Activated T-cell treated with anti-CD3 and anti-CD28 coated beads, Interleukin-2, amount 50 U/mL, for 72 hours (primary cell): ENCODE measurements at places on chromosomes 5 and 9.
A peak's percentile ranks its signal among the peaks of the same experiment; 100 is the strongest.

GRCh38 chr5:71860048-71860447 lies 141.0 kb downstream of the CARTPT start:
- DNase-seq, result no peak

DNA sequence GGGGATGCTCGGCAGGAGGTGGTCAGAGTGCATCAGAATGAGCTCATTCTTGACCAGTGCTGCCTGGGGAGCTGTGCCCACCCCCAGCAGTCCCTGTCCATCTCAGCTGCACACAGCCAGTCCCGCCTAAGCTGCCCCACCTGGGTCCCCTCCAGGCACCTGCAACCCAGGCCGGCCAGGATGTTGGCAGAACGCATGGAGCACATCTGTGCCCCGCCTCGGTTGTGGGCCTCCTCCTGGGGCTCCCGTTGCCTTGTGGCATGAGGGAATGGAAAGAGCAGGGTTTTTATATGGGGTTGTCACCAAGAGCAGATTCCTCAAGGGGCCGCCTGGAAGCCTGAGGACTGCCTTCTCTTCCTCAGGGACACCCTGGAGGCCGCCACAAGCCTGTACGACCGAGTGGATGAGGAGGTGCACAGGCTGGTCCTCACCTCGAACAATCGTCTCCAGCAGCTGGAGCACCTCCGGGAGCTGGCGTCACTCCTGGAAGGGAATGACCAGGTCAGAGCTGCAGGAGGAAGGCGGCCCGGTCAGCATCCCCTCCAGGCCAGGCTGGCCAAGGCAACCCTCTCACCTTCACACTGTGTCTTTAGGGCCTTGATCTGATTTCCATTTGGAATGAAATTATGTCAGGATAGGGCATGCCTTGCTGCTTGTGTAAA lies 34.8 kb upstream of the LRRC14B start:
- DNase-seq, result no peak

- DNase-seq, result no peak
Observed at GRCh38 chr9:21002040-21002439, 29.4 kb downstream of the HACD4 start.

- DNase-seq, result no peak
Observed at GRCh38 chr5:151570512-151571269, 20.4 kb downstream of the FAT2 start.

DNA sequence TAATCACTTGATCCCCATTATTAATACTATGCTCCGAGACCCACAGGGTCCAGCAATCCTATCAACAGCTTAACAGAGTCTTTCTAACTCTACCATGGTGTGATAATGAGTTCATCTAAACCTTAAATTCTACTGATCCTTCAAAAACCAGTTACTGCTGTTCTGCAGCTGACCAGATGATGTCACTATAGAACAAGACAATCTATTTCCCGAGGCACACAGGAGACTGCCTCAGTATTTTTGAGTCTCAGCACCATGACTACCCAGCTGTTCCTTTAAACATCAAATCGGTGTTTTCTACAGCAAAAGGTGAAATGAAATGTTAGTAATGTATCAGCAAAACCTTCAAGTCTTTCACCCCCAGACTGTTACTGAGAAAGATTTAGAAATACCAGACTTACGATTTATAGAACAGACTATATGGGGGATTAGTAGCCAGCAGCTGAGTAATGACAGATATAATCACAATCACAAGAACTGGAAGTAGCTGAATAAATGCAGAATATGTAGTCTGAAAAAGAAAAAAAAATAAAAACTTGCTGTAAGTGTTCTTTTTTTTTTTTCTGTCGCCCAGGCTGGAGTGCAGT lies 16.9 kb downstream of the DNAJC18 start:
- DNase-seq, result peak; percentile 63

DNA sequence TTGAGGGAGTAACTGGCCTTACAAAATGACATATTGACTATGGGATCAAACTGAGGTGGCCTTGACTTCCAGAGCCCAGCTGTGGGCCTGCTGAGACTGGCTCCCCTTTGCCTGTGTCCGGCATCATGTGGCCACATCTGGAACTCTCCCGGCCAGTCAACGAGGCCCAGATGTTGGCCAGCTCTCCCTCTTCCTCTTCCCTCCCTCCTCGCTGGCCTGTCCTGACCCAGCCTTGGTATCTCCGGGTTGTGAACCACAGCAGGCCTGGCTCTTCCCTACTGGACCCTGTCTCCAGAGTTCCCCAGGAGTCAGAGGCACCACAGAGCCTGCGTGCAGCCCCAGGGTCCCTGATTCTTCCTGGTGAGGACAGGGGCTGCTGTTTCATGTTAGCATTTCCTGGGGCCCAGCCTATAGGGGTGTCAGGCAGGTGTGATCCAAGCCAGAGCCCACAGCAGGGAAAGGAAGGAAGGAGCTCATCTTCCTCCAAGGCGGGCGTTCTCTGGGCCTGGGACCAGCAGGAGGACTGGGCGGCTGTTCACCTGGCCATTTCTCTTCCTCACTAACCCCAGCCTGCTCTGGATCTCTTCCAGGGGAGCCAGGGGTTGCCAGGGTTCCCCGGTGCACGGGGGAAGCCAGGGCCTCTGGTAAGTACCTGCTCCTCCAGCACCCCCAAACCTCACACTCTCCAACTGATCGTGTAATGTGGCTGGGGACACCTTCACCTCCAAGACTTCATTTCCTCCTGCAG lies 81.2 kb downstream of the COL27A1 start:
- no peak for DNase-seq

DNA sequence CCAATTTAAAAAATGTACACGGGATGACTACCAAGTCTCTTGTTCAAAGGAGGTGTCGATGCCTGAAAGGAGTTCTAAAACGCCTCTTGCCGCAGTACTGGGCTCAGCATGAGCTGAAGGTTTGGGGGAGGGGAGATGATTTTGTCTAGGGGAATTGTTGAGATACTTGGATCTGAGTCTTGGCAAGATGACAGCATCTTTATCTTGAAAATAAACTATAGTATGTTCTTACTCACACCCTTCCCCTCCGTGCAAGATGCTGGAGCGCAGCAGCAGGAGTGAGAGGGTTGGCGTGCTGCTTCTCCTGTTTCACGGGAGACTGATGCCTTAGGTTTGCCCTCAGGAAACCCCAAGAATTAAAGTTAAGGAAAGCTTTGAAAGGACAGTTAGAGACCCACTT lies 47.3 kb downstream of the FAM78A start:
- DNase-seq, result no peak

- DNase-seq, result no peak
Observed at GRCh38 chr5:80644900-80645299, 9.6 kb upstream of the MSH3 start.

DNA sequence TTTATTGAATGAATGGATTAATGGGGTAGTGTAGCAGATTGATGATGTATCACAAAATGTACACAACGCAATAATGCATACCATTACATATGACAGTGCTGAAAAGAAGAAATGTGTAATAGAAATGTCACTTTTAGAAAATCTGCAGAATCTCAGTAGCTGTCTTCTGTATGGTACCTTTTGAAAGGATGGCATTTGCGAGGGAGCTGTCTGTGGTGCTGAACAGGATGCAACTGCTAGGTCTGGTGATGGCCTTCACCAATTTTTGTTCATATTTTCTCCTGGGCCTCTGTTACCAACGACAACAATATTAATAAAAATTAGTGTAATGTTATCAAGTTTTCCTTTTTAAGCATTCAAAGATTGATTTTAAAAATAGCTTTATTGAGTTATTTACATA lies 36.2 kb upstream of the OTULIN start:
- DNase-seq, result peak; percentile 49

DNA sequence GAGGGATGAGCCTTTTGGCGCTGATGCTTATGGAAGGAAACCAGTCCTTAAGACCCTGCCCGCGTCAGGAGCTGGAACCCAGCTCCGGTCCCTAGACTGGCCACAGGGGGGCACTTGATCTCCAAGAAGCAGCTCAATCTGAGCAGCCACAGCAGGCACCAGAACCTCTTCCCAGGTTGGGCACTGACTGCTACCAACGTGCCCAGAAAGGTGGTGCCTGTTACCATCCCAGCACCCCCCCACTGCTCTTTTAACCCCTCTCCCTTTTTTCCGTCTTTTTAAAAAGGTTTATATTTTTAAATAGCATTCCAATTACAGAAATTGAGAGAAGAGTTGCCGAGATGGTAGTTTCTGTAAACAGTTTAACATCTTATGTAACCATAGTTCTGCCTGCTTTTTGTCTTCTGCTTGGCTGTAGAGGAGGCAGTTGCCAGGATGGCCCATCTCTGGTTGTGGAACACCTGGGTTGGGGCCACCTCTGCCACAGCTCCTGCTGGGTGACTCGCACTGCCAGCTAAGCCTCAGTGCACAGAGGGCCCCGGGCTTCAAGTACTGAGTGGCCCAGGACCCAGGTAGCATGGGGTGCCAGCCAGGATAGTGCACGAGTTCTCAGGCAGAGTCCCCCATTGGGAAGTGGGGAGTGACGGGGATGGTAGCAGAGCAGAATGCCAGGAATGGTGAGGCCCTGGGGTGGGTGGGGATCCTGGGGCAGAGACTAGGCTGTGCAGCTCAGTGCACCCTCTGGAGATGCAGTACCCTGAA lies 62.8 kb downstream of the PFDN1 start:
- DNase-seq, result peak; percentile 64

- peak; percentile 82 for DNase-seq
Observed at GRCh38 chr9:92140074-92140753, 25.0 kb upstream of the SPTLC1 start.

- DNase-seq, result no peak
Observed at GRCh38 chr9:127180457-127181314, 58.3 kb upstream of the ANGPTL2 start.

DNA sequence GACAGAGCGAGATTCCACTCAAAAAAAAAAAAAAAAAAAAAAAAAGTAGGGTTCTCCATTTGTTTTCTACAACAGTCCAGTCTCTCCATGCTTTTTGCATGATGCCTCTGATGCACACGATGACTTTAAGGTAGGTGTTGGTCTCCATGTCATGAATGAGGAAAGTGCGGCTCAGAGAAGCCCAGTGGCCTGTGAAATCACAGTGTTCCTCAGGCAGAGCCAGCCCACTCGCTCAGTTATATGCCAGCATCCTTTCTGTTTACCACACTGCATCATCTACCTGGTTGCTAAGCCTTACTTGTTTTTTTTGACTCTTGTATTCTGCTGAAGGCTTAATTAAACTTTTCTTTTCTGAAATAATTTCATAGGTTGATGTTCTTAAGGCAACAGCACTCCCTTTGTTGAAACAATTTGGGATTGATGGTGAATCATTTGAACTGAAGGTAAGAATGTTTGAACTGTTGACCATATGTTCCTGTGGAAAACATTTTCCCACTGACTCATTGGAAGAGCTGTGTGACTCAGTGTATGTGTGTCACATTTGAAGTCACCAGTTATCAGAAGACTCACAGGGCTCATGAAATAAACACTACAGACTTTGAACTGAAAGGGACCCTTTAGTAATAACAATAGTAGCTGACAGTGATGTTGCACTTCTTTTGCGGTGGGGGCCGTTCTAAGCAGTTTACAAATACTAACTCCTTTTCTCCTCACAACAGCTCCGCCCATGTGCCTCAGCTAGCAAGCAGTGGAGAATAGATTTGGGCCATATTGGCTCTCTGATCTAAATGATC lies 40.2 kb downstream of the RCL1 start:
- peak; percentile 81 for DNase-seq

DNA sequence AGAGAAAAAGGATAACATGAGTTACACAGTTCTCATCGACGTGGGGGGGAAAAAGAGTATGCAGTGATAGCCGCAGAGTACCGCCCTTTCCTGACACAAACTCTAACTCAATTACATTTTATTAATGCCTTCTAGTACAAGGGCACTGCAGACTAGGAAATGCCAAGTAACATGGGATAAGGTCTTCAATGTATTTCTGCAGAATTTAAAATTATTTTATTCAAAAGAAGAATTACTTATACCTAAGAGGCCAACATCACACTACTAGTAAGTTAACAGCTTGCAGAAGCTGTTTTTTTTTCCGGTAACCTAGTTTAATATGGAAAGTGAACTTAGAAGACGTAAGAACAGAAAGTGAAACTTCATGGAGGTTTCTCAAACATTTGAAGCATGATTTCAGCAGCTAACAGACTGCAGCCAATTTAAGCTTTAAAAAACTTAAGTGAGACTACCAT lies 3.9 kb downstream of the SETX start:
- DNase-seq, result peak; percentile 28

- no peak for DNase-seq
Observed at GRCh38 chr5:77319117-77319804, 108.8 kb downstream of the PDE8B start.

- no peak for DNase-seq
Observed at GRCh38 chr5:167785106-167785505, 506.3 kb upstream of the WWC1 start.

DNA sequence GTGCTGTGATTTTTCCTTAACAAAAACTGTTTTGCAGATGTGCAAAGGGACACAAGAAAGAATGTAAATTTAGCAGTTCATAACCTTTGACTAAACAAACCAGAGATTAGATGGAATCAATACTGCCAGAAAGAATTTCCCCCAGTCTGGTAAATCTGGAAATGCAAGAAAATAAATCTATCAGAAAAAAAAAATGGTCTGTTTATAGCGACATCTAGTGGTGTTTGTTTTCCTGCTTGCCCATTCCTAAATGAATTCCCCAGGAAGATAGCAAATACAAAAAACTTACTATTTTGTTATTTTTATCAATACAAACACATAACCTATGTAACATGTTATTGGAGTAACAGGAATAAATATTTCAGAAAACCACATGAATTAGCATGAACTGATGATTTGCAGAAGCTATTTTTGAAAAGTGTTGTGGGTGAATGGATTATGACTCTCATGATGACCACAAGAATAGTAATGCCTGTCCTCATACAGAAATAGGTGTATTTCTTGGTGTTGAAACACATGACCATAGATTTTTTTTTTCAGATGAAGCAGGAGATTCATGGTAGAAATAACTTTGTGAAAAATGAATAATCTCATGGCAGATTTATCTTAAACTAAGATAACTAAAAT lies 1703.8 kb downstream of the MAT2B start:
- no peak for DNase-seq

GRCh38 chr9:133574771-133575170 lies 34.4 kb downstream of the FAM163B start:
- no peak for DNase-seq

DNA sequence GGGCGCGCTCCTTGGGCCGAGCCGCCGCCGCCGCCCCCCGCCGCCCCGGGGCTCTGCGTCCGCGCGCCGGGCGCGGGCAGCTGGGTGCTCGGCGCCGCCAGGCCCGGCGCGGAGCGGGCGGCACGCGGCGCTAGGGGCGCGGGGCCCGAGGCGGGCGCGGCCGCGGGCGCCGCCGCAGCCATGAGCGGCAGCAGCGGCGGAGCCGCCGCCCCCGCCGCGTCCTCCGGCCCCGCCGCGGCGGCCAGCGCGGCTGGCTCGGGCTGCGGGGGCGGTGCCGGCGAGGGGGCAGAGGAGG lies 351 bp downstream of the TRIO start:
- DNase-seq, result no peak

GRCh38 chr5:54876976-54877375 lies 108.4 kb downstream of the ESM1 start:
- no peak for DNase-seq

GRCh38 chr5:62168506-62169281 lies 137.3 kb upstream of the KIF2A start:
- DNase-seq, result no peak
